ENCODE measurements at places on chromosomes 16 and 17.

GRCh38 chr16:21701271-21701670, 37.5 kb downstream of the OTOA start:
- DNase-seq, result no peak

GRCh38 chr16:80693553-80693952, 110.8 kb downstream of the CDYL2 start:
- no peak for DNase-seq

- DNase-seq, result no peak
Measured at GRCh38 chr16:49682577-49683165, 173.2 kb downstream of the ZNF423 start.

DNA sequence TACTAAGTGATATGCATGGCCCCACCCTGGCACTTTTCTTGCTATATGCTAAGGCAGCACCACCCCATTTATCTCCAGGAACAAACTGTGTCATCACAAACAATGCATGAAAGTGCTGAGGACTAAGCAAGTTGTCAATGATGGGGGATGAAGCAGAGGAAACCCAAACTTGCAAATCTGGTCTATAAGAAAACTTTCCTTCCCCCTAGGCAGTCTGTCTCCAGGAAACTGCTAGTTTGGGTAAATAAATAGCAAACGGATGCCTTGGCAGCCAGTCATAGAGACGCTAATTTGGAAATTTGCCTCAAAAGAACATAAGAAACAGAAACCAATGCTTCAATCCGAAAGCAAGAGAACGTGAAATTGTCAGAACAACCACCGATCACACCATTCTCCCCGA, 5.6 kb upstream of the HSBP1 start:
- no peak for DNase-seq

- no peak for DNase-seq
Measured at GRCh38 chr16:76946879-76947278, 244.1 kb upstream of the MON1B start.

GRCh38 chr16:77739559-77739892, 17.2 kb downstream of the NUDT7 start:
- no peak for DNase-seq

GRCh38 chr17:57277923-57278604, 21.7 kb downstream of the MSI2 start:
- no peak for DNase-seq

- peak; percentile 76 for DNase-seq
Measured at GRCh38 chr17:68435876-68436842, 21.1 kb downstream of the WIPI1 start.

GRCh38 chr17:82300707-82301270, 16.6 kb downstream of the CD7 start:
- no peak for DNase-seq

GRCh38 chr17:31408586-31408985, 17.1 kb downstream of the RAB11FIP4 start:
- DNase-seq, result no peak

GRCh38 chr17:77451245-77451893, 310.6 kb downstream of the SEC14L1 start:
- DNase-seq, result no peak

- no peak for DNase-seq
Measured at GRCh38 chr16:53852678-53853077, 148.7 kb downstream of the FTO start.

GRCh38 chr16:10931134-10931533, 11.1 kb downstream of the DEXI start:
- no peak for DNase-seq

- DNase-seq, result no peak
Measured at GRCh38 chr16:56332464-56333079, 92.8 kb downstream of the AMFR start.

DNA sequence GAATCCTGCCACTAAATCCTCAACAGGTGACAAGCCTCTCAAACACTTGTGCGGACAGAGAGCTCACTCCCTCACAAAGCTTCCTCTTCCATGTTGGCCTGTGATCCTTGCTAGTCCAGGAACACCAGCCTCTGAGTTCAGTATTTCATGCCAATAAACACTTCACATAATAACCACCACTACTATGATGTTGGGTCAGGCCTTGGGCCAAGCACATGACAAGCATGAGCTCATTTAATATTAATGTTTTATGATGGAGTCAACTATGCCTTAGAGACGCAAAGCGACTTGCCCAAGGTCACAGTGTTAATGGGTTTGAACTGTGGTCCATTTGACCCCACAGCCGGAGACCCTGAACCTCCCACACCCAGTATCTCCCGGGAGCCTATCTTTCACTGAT, 129.1 kb downstream of the GAS7 start:
- DNase-seq, result no peak
